ENCODE measurements at places on chromosomes 5 and 9.

- no peak for DNase-seq
Observed at GRCh38 chr9:123609844-123610243, 253.8 kb downstream of the CRB2 start.

DNA sequence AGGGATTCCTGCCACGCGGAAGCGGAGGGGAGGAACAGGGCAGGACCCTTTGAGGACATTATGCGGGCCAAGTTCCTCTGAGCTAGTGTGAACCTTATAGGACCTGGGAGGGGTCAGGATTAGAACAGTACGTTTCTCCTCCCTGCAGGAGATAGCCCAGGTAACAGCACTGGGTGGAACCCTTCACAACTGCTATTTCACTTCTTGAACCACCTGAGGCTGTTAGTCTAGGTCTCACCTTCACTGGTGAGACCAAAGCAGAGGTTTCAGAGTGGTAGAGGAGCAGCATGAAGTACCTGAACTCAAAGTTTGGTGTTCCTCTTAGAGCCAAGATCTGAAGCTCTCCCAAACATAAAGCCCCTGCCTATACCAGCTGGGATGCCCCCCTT is 832 bp downstream of the EIF4EBP3 start:
- no peak for DNase-seq

DNA sequence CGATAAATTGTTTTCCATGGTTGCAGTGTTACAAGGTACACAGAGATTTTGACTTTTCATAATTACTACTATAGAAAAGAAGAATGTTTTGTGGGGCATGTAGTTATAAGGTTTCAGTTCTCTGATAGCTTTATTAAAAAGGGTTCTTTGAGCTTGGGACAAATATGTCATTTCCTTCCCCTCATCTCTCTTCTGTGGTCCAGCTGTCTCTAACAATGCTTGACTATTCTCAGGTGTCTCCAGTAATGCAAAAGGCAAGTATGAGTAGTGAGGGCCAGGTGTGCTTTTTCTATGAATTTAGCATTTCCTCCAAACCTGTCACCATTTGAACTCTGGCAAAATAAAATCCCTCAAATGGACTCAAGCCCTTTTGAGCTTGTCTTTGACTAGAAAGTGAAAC is 84.3 kb downstream of the SLF1 start:
- no peak for DNase-seq

DNA sequence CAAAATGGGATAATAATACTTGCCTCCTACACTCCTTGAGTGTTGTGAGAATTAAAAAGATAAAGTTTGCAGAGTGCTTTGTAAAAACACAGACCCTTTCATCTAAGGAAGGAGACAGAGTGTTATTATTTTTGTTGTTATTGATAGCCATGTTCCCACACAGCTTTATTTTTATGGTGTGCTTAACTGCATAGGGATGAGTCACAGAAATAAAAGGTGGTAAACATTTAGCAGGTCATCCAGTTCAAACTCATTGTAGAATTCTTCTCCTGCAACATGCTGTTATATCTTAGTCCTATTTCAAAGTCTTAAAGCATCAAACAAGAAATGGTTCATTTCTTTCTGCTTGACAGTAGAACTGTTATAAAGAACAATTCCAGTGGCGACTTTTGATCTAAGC is 367.5 kb upstream of the ACTBL2 start:
- no peak for DNase-seq

DNA sequence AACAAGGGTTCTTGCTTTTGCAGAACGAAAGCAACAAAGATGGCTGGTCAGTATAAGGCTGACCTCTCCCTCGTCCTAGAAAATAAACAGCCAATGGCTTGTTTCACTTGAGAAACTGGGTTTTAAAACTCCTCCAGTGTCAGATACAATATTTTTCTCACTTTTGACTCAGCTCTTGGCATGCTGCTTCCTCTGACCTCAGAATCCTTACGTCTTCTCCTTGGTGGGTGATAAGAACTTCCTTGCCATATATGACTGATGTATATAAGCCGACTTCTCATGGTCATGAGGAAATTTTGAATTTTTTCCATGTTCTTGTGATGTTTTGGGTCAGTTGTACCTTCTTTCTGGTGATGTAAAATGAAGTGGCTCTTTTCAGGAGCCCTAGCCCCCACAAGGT is 3.8 kb downstream of the ZNF618 start:
- no peak for DNase-seq

DNA sequence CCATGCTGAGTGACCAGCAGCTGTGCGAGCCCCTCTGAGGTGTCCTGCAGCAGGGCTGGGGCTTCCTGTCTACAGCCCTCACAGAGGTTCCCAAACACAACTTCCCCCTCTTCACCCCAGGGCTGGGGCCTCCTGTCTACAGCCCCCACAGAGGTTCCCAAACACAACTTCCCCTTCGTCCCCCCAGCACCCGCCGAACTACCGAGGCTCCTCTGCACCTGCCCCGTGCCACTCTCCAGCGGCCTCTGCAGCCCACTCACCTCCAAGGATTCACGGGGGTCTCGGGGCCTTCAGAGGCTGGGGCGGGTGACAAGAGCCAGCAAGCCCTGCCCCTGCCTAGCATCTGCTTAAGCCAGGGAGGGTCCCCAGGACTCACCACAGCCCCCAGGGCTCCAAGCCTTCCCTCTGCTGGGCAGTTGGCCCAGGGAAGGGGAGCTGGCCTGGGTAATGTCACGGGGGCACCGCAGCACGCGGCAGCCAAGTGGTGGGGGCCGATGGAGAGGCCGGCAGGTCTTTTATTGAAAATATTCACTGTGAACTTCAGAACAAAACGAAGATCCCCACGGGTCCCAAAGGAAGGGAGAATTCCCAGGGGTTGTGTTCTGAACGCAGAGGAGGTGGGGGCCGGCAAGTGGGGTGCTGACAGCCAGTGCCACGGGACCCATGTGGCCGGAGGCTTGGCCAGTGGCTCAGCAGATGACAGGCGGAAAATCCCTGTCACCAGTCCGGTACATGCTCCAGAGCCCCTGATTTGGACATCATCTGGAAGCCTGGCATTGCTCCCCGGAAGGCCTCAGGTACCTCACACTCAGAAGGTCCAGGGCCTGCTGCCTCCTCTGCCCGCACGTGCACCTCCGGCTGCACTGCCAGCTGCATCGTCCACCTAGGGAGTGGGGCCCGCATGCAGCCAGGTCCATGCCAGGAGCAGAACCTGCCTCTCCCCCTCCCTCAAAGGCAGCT is 125.3 kb downstream of the ADAMTS2 start:
- DNase-seq = no peak

DNA sequence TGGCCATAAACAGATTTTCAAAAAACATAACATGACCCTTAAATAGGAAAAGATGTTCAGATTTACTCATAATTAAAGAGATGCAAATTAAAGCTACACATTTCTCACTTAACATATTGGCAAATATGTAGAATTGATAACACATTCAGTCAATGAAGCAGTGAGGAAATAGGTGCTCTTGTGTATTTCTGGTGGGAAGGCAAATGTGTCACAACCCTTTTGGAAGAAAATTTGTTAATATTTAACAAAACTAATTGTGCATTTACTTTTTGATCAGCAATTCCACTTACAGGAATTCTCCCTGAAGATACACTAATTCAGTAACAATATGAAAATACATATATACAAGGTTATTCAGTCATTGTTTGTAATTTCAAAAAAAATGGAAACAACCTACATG is 68.1 kb downstream of the FBXW11 start:
- no peak for DNase-seq

DNA sequence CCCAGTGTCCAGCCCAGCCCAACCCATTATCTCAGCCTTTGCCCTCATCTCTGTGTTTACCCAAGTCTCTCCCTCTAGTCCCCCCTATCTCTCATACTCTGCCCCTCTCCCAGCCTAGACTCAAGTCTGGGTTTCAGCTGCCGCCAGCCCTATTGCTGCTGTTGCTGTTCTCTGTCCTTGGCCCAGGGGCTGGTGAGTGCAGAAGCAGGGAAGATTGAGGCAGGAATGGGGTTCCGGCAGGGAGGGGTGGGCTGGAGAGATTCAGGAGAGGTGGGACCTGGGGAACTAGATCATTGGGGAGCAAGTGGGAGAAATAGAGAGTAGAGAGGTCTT is 702 bp downstream of the TMEM8B start:
- DNase-seq = no peak

- DNase-seq = no peak
Observed at GRCh38 chr9:126216826-126217225, 109.8 kb upstream of the MVB12B start.

DNA sequence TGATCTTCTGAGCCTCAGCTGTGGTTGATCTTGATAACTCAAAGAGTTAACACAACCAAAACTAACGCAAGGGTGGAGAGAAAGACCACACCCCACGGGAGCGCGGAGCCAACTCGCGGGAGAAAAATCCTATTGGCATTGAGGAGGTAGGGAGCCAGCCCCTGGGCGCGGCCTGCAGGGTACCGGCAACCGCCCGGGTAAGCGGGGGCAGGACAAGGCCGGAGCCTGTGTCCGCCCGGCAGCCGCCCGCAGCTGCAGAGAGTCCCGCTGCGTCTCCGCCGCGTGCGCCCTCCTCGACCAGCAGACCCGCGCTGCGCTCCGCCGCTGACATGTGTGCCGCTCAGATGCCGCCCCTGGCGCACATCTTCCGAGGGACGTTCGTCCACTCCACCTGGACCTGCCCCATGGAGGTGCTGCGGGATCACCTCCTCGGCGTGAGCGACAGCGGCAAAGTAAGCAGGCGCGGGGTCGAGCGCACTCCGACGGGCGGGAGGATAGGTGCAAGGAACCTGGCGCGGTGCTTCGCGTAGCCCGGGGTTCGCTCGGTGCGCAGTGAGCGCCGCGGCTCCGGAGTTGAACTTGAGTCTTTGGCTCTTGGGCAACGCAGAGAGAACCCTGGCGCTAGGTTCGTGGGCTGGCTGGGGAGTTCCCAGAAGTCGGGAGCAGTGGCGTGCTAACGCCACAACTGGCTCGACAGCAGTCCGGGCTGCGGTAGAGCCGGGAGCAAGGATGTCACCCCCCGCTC is at the start of gene GDA:
TSS of gene GDA (plus strand) at position 210 of the 745 bp plus-strand sequence. CDS start at position 330, 120 bp downstream.
- no peak for DNase-seq

DNA sequence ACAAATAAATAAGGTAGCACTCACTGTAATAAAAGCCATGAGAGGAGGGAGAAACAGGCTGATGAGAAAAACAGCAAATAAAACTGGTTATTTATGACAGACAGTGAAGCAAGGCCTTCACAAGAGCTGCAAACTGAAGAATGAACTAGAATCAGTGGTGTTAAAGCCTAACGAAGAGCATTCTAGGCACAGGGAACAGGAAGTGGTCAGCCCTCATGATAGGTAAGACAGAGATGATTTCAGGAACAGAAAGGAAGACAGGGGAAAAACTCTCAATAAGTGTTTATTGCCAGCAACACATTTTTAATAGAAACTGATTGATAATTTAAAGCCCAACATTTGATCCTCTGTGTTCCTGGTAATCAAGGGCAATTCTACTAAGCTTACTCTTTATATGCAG is 124.5 kb downstream of the EDIL3 start:
- DNase-seq = no peak

- no peak for DNase-seq
Observed at GRCh38 chr5:360257-361027, 38.9 kb downstream of the AHRR start.

DNA sequence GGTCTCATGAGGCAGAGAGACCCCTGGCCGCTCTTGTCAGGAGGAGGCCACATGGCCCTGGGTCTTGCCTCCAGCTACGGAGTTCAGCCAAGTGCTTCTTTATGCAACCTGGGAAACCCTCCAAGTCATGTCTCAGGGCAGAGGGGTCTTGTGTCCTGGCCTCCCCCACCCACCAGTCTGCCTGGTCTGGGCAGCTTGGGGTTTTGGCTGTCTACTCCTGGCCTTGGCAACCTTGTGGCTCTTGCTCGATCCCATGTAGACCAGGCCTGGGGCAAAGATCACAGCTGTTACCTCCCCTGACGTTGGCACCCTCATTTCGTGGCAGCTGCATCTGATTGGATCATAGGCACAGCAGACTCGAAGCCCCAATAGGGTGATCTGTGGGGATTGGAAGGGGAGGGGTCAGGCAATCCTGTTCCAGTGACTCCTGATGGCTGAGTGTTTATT is 28.4 kb downstream of the JADE2 start:
- DNase-seq = no peak

DNA sequence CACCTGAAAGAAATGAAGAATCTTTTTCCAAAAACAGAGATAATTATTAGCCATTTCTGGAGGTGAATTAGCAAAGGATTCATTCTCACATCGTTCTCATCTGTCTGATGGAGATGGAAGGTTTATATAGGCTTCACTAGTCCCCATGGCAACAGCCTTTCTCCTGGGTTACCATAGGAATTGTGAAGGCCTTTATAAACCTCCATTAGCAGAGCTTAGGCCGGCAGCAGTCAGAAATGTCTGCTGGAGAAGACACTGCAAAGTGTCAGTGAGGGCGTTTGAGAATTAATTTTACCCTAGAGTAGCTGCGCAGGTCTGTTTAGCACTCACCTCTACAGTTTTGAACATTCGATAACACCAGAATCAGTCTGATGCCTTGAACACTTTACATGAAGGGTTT is 290.4 kb upstream of the NR4A3 start:
- DNase-seq = no peak

DNA sequence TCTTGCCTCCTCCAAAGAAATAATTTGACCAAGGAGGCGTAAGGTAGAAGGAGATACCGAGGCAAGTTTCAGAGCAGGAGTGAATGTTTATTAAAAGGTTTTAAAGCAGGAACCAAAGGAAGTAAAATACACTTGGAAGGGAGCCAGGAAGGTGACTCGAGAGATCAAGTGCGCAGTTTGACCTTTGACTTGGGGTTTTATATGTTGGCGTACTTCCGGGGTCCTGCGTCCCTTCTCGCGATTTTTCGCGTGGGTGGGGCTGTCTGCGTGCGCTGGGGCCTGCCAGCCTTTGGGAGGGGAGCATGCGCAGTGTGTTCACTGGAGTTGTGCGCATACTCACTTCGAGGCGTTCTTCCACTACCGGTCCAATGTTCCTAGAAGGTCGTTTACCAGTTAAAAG is 166.0 kb upstream of the IRX2 start:
- DNase-seq = no peak

DNA sequence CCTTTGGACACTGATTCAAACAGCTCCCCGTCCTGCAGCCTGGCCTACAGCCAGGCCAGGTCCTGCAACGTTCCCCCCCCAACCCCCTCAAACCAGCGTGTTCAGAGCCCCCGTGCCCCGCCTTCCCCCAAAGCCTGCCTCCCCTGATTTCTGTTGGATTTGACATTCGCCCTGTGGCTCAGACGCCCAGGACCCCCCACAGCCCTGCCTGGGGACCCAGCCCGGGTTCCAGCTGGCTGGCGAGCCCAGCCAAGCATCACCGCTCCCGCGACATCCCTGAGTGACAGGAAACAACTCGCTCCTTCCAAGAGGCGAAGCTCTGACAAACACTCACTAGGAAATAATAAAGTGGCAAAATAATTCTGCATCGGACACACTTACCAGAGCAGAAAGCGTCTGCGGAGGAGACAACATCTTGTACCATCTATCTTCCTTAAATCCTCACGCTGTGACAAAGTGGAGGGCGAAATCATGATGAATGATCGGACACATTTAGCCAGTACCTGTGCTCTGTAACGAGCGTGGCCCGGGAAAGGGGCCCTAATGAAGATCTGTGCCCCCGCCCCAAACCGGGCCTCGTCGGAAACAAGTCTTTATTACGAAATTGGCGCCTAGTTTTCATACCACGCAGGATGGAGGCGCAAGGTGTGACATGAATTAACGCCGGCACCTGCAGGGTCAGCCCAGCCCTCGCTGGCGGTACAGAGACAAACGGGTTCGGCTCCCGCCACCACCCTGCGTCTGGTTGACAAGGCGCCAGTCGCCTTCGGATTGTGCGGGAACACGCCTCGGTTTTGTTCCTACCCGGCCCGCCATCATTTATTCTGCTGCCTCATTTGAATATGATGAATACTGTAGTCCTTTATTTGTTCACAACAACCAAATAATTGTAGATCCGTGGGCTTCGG is 91.0 kb upstream of the MVB12B start:
- no peak for DNase-seq
